Activated CD4-positive, alpha-beta T cell treated with anti-CD3 and anti-CD28 coated beads for 36 hours (primary cell): ENCODE measurements at places on chromosomes 3 and 15. TPM values are rescaled to one million over a fixed set of nuclear protein-coding genes. Genes with fewer than 3 reads are reported as not detected.

DNA sequence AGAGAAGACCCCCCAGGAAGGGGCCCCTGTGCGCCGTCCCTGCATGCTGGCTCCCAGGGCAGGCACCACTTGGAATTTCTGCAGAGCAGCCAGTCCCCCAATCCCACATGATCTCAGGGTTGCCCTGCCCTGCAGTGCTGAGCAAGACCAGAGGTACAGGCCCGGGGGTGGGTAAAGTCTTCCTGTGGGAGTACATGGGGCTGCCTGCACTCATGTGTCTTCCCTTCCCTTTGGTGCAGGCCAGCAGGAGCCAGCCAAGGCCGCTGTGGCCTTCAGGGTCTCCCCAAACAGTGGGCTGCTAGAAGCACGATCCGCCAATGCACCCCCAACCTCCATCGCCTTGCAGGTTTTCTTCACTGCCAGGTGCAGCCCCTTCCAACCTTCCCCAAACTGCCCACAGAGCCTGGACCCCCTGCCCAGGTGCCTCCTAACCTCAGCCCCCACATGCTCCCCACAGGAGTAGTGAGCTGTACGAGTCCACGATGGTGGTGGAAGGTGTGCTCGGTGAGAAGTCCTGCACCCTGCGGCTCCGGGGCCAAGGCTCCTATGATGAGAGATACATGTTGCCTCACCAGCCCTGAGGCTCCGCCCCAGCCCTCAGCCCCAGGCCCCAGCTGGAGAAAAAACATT, 15.0 kb downstream of the ACAA1 start:
- DNase-seq = no peak

The C2CD4A gene
- total RNA-seq = 0.73 TPM

DNA sequence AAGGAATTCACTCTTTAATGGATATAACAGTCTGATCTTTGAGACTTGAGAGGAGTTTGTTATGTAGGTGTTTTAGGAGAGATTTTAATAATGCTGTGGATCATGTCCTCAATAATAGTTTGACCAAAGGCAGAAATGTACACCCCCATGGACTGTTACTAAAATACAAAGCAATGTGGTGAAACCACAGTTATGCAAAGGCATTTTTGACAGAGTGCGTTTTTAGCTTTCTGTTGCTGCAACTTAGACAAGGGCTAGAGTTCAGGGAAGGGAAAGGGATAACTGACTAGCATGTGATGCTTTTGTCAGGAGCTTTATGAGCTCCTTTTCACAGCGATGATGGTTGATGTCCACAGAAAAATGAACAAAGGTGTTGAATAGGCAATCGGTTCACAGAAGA, 3.6 kb upstream of the STARD5 start:
- no peak for DNase-seq

The SETMAR gene
- total RNA-seq = 19.4 TPM

- no peak for DNase-seq
Observed at GRCh38 chr3:174959556-174960065, 100.5 kb downstream of the NAALADL2 start.

- DNase-seq = no peak
Observed at GRCh38 chr15:77622934-77623754, 9.6 kb downstream of the LINGO1 start.
